ENCODE measurements at places on chromosomes 1 and 21. TPM values are rescaled to one million over a fixed set of nuclear protein-coding genes. Genes with fewer than 3 reads are reported as not detected.

DNA sequence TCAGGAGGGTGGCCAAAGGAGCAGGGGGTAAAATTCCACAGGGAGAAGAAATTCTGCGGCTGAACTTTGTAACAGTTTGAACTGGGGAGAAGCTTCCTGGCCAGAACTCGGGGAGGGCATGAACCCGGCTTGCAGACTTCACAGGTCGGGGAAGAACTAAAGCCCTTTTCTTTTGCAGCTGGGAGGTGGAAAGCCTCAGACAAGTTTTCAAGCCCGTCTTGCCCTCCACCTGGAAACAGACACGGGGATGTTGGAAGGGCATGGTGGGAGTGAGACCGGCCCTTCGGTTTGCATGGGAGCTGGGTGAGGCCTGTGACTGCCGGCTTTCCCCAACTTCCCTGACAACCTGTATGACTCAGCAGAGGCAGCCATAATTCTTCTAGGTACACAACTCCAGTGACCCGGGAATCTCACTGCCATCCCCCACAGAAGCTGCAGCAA, 11.3 kb downstream of the THEM4 start:
- DNase-seq, result no peak

DNA sequence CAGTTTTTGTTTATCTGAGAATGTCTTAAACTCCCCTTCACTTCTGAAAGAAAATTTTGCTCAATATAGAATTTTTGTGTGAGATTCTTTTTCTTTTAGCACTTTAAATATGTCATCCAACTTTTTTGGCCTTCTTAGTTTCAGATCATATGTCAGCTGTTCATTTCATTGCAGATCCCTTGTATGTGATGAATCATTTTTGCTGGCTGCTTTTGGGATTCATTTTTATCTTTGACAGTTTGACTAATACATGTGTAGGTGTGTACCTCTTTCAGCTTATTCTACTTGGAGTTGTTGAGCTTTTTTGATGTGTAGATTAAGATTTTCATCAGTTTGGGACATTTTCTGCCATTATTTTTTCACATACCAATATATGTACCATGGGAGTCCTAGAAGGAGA, 156.8 kb downstream of the FASLG start:
- DNase-seq, result no peak

Gene ZNF687
- total RNA-seq, result 17.6 TPM

- DNase-seq, result no peak
Observed at GRCh38 chr21:42770717-42771502, 108.4 kb downstream of the WDR4 start.

DNA sequence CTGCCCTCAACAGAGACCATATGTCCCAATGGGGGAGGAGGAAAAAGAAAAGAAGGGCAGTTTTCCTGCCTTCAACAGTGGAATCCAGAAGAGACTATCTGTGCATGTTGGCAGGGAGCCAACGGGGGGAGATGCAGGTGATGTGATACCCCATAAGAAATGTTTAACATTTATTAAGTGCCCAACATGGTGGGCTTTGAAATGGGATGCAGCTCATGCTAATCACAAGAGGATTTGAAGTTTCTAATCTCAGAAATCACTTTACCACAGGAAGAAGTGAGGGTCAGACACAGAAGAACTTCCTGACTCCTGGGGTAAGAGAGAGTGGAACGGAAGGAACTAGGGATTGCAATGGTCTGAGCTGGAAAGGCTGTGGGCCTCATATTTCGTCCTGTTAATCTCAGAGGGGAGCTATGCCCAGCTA, 16.2 kb downstream of the CSRP1 start:
- DNase-seq, result peak; percentile 73

- DNase-seq, result no peak
Observed at GRCh38 chr1:81600878-81601622, 199.7 kb upstream of the ADGRL2 start.

Gene HENMT1
- 2.3 TPM for total RNA-seq

Gene FAM20B
- 46.2 TPM for total RNA-seq

Gene LIN28A
- total RNA-seq, result not detected

Measured in sigmoid colon (tissue), 7 donors.